ENCODE measurements at places on chromosomes 2 and 18.

GRCh38 chr2:173986805-173987204 lies 21.6 kb upstream of the SP3 start:
- DNase-seq: no peak

DNA sequence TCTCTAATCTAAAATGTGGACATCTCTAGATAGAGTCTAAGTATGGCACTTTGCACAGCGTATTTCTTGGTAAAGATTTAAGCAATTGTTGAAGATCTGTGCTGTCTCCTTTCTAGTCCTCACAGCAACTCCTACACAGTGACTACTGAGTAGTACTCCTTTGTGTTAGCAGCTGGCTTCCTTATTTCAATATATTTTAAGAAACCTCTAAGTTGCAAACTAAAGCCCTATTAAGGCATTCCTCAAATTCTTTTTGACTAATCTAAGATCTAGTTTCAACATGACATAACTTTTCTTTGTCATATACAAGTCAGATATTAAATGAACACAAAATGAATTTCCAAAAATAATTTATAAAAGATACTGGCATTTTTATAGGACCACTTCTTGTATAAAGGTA lies 121.8 kb upstream of the DNAJC10 start:
- DNase-seq: no peak

GRCh38 chr2:69138247-69138772 lies 125.3 kb downstream of the ANTXR1 start:
- peak; percentile 67 for DNase-seq

DNA sequence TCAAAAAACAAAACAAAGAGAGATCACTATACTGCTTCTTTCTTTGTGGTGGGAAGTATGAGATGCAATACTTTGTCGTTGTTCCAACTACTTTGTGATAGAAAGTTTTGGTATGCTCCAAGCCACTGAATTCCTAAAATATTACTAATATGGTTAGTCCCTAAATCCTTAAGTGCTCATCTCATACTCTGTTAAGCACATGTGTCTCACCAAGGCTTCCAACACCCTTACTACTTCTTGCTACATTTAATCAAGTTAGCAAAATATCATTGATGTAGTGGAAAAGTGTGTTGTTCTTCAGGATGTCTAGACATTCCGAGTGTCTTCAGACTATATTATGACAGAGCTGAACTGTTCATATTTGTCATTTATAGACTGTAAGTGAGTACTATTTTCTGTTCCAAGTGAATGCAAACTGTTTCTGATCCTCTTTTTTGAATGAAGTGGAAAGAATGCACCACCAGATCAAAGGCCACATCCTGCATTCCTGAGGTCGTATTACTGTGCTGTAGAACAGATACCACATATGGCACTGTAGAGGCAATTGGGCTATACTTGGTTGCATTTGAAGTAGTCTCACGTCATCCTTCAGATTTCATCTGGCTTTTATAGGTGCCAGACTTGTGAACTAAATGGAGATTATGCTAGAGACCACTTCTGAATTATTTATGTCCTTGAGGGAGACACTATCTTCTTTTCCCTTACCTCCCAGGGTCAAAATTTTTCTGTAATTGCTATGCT lies 298.4 kb upstream of the ZNF521 start:
- DNase-seq: peak; percentile 97
